ENCODE measurements at places on chromosomes 5 and 9. TPM values are rescaled to one million over a fixed set of nuclear protein-coding genes. Genes with fewer than 3 reads are reported as not detected.

Gene SHISAL2B
- total RNA-seq = not detected

Gene PKD2L2
- not detected for total RNA-seq

Gene CDX1
- total RNA-seq = not detected

Gene ZNF883
- 0.60 TPM for total RNA-seq

Gene F12
- total RNA-seq = 0.85 TPM

Gene IFNB1
- total RNA-seq = not detected

Gene PHF24
- total RNA-seq = not detected

Gene TMEM174
- total RNA-seq = not detected

Gene CCDC183
- 0.37 TPM for total RNA-seq

Gene TLN1
- 250 TPM for total RNA-seq

Gene HTR4
- total RNA-seq = not detected

Gene F2RL1
- total RNA-seq = 30.0 TPM

Gene MAMDC2
- total RNA-seq = 6.7 TPM

Gene IDNK
- total RNA-seq = 4.1 TPM

Gene OTP
- total RNA-seq = not detected

Gene GARIN3
- not detected for total RNA-seq

Gene SLC36A2
- total RNA-seq = not detected

Gene SV2C
- not detected for total RNA-seq

Gene TOR1B
- 34.6 TPM for total RNA-seq

Gene AGGF1
- total RNA-seq = 33.8 TPM

Gene TRIM36
- total RNA-seq = 0.34 TPM

Gene ZNF462
- total RNA-seq = 11.4 TPM

Gene CDKN2A
- 1.0 TPM for total RNA-seq

Gene SPINK1
- total RNA-seq = not detected

Gene MACIR
- total RNA-seq = 9.4 TPM

Gene WNT8A
- not detected for total RNA-seq

Gene MYOZ3
- 0.37 TPM for total RNA-seq

Gene DMGDH
- total RNA-seq = 1.4 TPM

Gene UAP1L1
- 27.2 TPM for total RNA-seq

Gene HMCN2
- 1.0 TPM for total RNA-seq

Gene IARS1
- total RNA-seq = 197 TPM

Gene MARCHF3
- 84.4 TPM for total RNA-seq

Gene BHMT
- total RNA-seq = not detected

Gene PPIC
- total RNA-seq = 38.6 TPM

Gene HOMER1
- total RNA-seq = 13.4 TPM

Gene ROR2
- not detected for total RNA-seq

Gene CARD9
- 0.34 TPM for total RNA-seq

Gene S1PR3
- 3.6 TPM for total RNA-seq

Gene SPAAR
- 3.2 TPM for total RNA-seq

Gene CER1
- not detected for total RNA-seq

Gene RARS1
- total RNA-seq = 175 TPM

Gene CRHBP
- total RNA-seq = 0.19 TPM

Gene GABRA6
- not detected for total RNA-seq

Gene BARX1
- not detected for total RNA-seq

Gene NUTM2F
- not detected for total RNA-seq

Gene KIF24
- 5.6 TPM for total RNA-seq

Gene RANBP17
- total RNA-seq = 16.3 TPM

Gene SPATA31A3
- not detected for total RNA-seq

Gene FOXD4L6
- under 0.01 TPM for total RNA-seq
